Motor neuron (in vitro differentiated cells): ENCODE measurements at places on chromosomes 5 and 9. TPM values are rescaled to one million over a fixed set of nuclear protein-coding genes. Genes with fewer than 3 reads are reported as not detected.

Gene IGIP
- 2.5 and 2.8 TPM in 2 replicates for total RNA-seq

Gene CTSV
- total RNA-seq: 5.6 and 7.5 TPM in 2 replicates

Gene FAM78A
- 1.0 and 1.3 TPM in 2 replicates for total RNA-seq

Gene MYOZ3
- 1.2 and 1.9 TPM in 2 replicates for total RNA-seq

Gene FAM13B
- total RNA-seq: 12.2 and 13.3 TPM in 2 replicates

Gene HTR1A
- total RNA-seq: 0.58 and 0.96 TPM in 2 replicates

Gene CCL27
- not detected in 2 replicates for total RNA-seq

Gene SSNA1
- 44.2 and 47.7 TPM in 2 replicates for total RNA-seq

Gene PCDHA11
- total RNA-seq: 0.31 and 0.60 TPM in 2 replicates

Gene FPGS
- 19.6 and 20.7 TPM in 2 replicates for total RNA-seq

Gene EHMT1
- 66.9 and 77.4 TPM in 2 replicates for total RNA-seq

Gene PCDHGC5
- 3.8 and 4.1 TPM in 2 replicates for total RNA-seq

Gene PDZD2
- total RNA-seq: 6.9 and 13.4 TPM in 2 replicates

Gene ECSCR
- total RNA-seq: not detected in 2 replicates
